Globus pallidus (tissue), 1 donor: ENCODE measurements at places on chromosomes 5 and 9.

- DNase-seq = no peak
These were observed 717.0 kb downstream of the DNAH5 start for GRCh38 chr5:13227513-13227912.

- DNase-seq = no peak
These were observed 22.5 kb downstream of the TMEM268 start for GRCh38 chr9:114633438-114634089.

DNA sequence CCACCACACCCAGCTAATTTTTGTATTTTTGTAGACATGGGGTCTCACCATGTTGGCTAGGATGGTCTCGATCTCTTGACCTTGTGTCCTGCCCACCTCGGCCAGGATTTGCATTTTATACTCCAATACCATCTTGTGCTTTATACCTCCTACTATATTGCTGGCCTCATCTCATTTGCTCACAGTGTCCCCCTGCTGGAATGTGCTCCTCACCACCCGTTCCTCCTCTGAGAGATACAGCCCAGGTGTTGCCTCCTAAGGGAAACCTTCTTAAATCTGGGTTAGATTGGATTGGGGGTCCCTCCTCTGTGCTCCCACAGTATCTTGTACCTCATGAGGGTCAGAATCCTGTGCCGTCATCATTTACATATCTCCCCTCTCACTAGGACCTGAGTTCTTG, 131.7 kb downstream of the PAPPA start:
- no peak for DNase-seq

DNA sequence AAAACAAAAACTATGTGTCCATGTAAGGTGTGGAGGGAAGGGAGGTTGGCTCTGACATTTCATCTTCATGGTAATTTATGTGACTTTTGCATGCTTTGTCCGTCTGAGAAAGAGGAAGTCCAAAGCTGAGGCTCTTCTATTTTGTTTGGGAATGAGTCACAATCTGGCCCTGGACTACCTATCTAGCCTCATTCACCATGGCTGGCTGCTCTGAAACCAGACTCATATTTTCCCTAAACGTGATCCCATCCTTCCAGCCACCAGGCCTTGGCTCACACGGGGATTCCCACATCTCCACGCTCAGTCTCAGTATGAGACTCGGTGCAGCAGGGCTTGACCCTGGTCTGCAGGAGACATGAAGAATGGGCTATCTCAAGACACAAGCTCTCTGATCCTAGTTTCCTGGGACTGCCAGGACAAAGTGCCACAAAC, 672.8 kb downstream of the ACTL7B start:
- no peak for DNase-seq

- peak; percentile 47 for DNase-seq
These were observed 11.0 kb downstream of the TRIO start for GRCh38 chr5:14153932-14154731.

GRCh38 chr9:112049811-112050516, 125.1 kb downstream of the SUSD1 start:
- DNase-seq = no peak

- no peak for DNase-seq
These were observed 670 bp upstream of the KIF2A start for GRCh38 chr5:62305358-62305714.

DNA sequence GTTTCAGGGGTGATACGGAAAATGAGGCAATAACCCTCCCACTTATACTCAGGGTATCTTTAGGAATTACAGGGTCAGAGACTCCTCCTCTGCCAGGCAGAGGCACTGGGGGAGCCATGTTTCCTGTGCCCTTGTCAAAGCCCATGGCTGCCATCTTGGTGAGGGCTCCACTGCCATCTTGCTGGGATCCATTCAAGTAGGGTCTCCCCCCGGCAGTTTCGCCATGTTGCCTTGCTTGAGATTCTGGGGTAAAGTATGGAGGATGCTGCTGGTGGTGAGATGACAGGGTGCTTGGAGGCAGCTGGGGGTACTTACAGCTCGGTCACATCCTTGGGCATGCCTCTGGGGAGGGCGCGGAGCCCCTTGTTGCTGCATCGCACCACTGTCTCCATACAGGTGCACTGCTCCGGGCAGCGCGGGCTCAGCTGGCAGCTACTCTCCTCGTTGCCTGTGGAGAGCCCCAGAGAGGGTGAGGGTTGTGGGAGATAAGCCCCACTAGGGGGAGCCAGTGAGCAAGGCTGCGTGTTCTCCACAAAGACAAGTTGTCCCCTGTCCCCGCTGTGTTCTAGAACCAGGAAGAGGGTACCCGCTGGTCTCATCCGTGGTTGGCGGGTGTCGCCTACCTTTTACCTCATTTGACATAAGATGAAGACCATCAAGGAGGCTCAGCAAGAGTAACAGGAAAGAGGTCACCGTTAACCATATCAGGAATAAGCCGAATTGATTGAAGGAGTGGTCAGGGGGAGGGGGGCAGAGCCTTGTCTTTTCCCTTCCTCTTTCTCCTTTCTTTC, 169.0 kb upstream of the PANK3 start:
- peak; percentile 44 for DNase-seq
